Memory B cell (primary cell): ENCODE measurements at places on chromosomes 2 and 18.

- peak; percentile 20 for DNase-seq
- H3K27me3 ChIP-seq = peaks cover 2% of the 10 kb centered on the region
- H3K36me3 ChIP-seq = peaks cover 1% of the 10 kb centered on the region
- peaks cover 12% of the 10 kb centered on the region for H3K4me1 ChIP-seq
- peak within 1 kb of the TSS; percentile 97 for H3K4me3 ChIP-seq
- H3K27ac ChIP-seq = peak within 1 kb of the TSS; percentile 48
Observed at GRCh38 chr2:230068651-230069055, at the start of gene SLC16A14. Gene SLC16A14 (minus strand): TSS chr2:230068924. CDS start chr2:230059352, 9,572 bp downstream.

DNA sequence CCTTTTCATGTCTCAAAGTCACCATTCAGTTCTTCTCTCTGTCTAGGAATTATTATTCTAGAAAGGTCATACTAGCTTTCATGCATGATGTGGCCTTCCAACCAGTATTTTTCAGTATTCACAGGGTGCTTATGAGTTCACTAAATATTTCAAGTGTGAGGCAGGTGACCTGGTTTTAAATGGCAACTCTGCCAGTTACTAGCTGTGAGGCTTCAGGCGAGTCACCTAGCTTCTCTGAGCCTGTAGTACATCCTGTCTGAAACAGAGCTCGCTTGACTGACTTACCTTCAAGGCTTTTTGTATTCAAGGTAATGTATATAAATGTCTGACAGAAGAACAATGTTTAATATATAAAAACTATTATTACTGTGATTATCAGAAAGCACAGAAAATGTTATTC is 19.4 kb upstream of the ACVR1 start:
- no peak overlapping the region for H3K4me3 ChIP-seq
- H3K36me3 ChIP-seq = peaks cover 2% of the 10 kb centered on the region
- DNase-seq = no peak
- peaks cover 31% of the 10 kb centered on the region for H3K4me1 ChIP-seq
- no peak overlapping the region for H3K27ac ChIP-seq

- H3K36me3 ChIP-seq = no peaks in the 10 kb centered on the region
- peaks cover 5% of the 10 kb centered on the region for H3K4me1 ChIP-seq
- peak overlapping the region; percentile 80 for H3K27ac ChIP-seq
- peak; percentile 4 for DNase-seq
- no peaks in the 10 kb centered on the region for H3K27me3 ChIP-seq
Observed at GRCh38 chr2:197356136-197356535, 45.6 kb upstream of the ANKRD44 start.

- no peaks in the 10 kb centered on the region for H3K4me1 ChIP-seq
- H3K36me3 ChIP-seq = peaks cover 6% of the 10 kb centered on the region
- no peaks in the 10 kb centered on the region for H3K27me3 ChIP-seq
- H3K27ac ChIP-seq = no peak overlapping the region
- DNase-seq = no peak
- H3K4me3 ChIP-seq = no peak overlapping the region
Observed at GRCh38 chr2:72548081-72548764, 277.6 kb downstream of the EXOC6B start.

DNA sequence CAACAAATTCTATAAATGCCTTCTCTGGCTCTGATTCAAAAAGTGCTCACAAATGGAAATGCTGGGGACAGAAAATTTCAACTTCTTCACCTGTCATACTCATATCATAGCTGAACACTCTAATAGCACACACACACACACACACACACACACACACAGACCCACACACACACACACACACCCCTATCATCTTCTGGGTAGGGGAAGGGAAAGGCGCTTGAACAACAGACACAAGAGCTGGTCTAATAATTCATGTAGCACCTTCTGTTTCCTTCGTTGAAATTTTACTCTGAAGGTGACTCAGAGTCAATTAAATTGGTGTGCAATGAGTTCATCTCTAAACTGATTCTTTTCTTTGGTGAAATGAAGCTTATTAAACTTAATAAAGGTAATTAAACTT is 32.9 kb downstream of the CD28 start:
- no peaks in the 10 kb centered on the region for H3K36me3 ChIP-seq
- no peaks in the 10 kb centered on the region for H3K4me1 ChIP-seq
- no peak overlapping the region for H3K27ac ChIP-seq
- no peak overlapping the region for H3K4me3 ChIP-seq
- no peak for DNase-seq

GRCh38 chr2:39947294-39948015 is 168.4 kb upstream of the THUMPD2 start:
- no peak for DNase-seq
- H3K36me3 ChIP-seq = no peaks in the 10 kb centered on the region
- H3K4me3 ChIP-seq = no peak overlapping the region
- H3K27ac ChIP-seq = no peak overlapping the region
- peaks cover 3% of the 10 kb centered on the region for H3K27me3 ChIP-seq
- no peaks in the 10 kb centered on the region for H3K4me1 ChIP-seq

DNA sequence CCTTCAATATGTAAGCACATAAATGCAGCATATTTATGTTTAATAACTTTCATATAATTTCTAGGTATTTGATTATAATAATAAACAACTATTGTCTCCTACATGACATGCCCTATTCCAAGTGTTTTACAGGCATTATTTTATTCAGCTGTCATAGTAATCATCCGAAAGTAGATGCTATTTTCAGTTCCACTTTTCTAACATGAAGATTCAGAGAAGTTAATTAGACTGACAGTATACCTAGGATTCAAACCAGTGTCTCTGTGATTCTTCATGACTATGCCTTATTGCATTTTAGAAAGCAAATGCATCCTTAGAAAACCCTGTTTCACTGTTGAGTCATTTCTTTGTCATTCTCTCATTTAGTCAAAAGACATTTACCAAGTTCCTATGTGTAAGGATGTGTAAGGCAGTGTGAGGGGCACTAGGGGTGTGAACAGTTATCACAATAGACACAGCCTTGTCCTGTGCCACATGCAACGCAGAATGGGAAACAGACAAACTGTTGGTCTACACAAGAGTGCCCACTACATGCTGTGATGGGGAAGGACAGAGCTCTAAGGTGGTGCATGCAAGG is 79.8 kb downstream of the DTNA start:
- no peak overlapping the region for H3K4me3 ChIP-seq
- no peaks in the 10 kb centered on the region for H3K36me3 ChIP-seq
- no peak for DNase-seq
- peaks cover 13% of the 10 kb centered on the region for H3K27me3 ChIP-seq
